ENCODE measurements at places on chromosomes 12 and 14.

DNA sequence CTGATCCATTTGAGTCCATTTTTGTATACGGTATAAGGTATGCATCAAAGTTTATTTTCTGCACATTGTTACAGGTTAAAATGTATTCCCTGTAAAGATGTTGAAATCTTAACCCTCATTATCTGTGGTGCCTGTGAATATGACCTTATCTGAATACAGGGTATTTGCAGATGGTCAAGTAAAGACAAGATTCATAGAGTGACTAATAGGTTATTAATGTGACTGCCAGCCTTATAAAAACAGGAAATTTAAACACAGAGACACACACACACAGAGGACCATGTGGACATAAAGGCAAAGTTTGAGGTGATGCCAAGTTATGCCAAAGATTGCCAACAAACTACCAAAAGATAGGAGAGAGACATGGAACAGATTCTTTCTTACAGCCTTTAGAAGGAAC, 347.2 kb upstream of the DCN start:
- DNase-seq: no peak

DNA sequence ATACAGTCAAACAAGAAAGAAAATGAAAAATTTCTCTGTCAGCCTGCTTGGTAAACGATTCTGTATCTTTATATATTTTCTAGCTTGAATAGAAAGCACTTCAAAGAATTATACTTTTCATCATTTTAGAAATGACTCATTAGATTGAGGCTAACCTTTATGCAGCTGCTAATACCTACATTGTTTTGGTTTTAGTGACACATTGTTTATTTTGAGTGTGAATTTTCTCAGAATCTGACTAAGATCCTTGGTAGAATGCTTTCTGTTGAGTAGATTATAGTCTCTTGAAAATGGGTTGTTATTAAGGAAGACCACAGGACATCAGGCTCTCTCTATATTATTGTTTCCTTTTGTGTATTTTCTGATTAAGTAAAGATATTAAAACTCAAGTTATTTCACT, at the start of gene PMCH:
Gene PMCH, minus strand, starts transcription at position 45 of the 400 bp plus-strand sequence. CDS start 63 bp downstream, outside the sequence.
- DNase-seq: no peak

DNA sequence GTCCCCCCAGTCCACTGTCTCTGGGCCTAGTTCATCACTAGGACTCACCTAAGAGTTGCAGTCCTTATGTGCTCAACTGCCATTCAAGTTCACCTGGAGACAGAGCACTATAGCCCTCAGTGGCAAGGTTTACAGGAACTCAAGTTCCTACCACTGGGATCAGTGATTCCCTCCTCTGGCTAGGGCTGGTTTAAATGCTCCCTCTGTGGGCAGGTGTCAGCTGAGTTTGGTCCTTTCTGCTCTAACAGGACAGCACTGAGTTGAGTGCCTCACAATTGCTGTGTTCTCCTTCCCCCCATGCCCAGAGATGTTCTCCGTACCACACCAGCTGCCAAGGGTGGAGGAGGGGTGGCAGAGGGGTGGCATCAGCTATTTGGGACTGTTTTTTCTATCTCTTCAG, 20.8 kb upstream of the SAV1 start:
- DNase-seq: no peak

DNA sequence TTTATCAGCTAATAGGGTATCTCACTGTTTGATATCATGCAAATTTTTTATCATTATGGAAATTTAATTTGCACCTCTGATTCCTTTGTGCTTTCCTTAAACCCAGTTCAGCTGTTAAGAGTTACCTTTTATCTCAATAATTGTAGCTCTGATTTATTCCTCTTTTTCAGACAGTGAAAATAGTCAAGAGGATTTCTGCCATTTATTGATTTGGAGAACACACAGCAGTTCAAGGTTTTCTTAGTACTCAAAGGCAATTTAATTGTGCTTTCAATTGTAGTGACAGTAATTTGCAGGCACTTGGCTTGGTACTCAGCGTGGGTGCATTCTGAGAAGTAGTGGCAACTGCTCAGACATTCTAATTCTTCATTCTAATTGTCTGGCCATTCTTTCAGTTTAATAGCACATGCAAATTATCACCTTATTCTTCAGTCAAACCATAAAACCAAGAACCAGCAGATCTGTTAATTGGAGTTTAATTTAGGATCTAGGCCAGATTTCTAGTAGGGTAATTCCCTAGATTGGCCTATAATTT, 709.3 kb downstream of the RPS29 start:
- no peak for DNase-seq

- DNase-seq: no peak
Measured at GRCh38 chr12:130714591-130715149, 1.4 kb downstream of the RIMBP2 start.

GRCh38 chr12:103688376-103689063, 101.4 kb downstream of the STAB2 start:
- DNase-seq: no peak

DNA sequence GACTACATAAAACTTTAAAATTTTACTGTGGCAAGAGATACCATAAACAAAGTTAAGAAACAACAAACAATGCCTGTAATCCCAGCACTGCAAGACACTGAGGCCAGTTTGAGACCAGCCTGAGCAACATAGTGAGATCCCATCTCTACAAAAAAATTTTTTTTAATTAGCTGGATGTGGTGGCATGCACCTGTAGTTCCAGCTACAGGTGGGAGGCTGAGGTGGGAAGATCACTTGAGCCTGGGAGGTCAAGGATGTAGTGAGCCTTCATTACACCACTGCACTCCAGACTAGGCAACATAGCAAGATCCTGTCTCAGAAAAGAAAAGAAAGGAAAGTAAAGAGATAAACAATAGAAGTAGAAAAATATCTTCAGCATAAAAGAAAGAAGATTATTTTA, 3.3 kb upstream of the TEX52 start:
- DNase-seq: no peak

GRCh38 chr12:65602610-65603295, 221.5 kb upstream of the HMGA2 start:
- no peak for DNase-seq

DNA sequence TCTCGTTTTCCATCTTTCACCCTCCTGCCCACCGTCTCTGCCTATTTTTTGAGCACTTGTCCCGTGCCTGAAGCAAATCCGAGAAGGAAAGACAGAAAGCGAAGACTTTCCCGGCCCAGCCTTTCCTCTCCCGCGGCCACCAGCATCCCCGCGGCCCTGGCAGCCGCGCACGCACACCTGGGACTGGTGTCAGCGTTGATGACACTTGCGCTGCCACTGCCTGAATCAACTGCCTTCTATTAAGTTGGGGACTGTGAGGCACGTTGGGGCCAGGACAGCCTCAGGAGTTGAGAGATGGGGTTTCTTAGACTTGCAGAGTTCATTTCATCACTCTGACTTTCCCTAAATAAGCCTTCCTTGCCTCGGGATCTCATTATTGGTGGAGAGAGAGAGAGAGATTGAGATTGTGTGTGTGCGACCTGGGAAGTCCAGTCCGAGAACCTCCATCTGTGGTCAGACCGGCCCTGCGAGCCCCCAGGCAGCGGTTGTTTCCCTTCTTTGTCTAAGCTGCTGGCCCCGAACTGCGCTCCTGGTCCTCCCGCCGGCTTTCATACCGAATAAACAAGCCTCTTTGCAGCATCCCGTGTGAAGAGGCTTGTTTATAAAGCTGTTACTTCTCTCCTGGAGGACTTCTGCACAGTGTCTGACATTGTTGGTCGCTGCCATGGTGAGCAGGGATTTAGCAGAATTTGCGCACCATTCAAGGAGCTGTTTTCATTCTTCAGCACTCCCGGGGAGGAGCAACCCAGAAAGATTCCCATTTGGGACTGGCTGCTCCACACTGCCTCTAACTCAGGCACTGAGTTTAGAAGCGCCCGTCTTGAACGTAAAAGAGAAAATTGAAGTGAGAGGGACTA, 1.5 kb downstream of the PDZRN4 start:
- no peak for DNase-seq

- no peak for DNase-seq
Measured at GRCh38 chr12:68270358-68270757, 17.0 kb upstream of the IL22 start.

- no peak for DNase-seq
Measured at GRCh38 chr14:84095681-84096080, 1434.3 kb upstream of the FLRT2 start.

- DNase-seq: no peak
Measured at GRCh38 chr12:45674181-45674977, 55.1 kb upstream of the ARID2 start.

GRCh38 chr14:84217066-84217465, 1312.9 kb upstream of the FLRT2 start:
- no peak for DNase-seq

Data from NCI-H187 (cell line).